ENCODE measurements at places on chromosomes 6 and 20.

DNA sequence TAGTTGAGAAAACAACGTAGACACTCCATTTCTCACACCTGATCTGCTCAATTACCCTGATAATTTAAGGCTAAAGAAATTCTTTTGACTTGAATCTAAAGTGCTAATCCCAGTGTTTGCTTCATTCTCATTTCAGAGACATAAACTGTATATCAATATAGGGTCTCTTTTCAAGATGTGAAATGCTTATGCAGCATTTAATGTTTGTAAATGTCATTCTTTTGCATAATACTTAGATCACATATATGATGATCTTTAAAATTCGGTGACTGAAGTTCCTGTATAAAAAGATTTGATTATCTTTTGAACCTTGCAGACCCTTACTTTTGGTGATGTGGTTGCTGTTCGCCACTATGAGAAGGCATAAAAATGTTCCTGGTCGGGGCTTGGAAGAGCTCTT, 3.9 kb downstream of the FABP7 start:
- no peak for DNase-seq

- no peak for DNase-seq
Measured at GRCh38 chr6:89574910-89575561, 63.5 kb downstream of the LYRM2 start.

GRCh38 chr6:3566812-3567211, 110.0 kb upstream of the SLC22A23 start:
- DNase-seq: peak; percentile 20

DNA sequence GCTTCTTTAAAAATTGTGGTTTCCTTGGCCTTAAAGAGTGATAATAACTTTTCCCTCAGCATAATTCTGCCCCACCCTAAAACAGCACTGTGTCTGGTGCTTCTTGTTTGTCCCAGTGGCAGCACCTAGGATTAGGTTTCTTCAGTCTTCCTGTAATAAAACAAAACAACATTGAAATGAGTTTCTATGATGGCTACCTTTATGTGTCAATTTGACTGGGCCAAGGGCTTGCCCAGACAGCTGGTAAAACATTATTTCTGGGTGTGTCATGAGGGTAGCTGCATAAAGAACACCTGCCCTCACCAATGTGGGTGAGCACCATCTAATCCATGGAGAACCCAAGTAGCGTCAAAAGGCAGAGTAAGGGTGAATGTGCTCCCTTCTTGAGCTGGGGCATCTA, 117.8 kb downstream of the QRSL1 start:
- no peak for DNase-seq

- DNase-seq: peak; percentile 39
Measured at GRCh38 chr6:152948150-152948768, 34.6 kb downstream of the FBXO5 start.

DNA sequence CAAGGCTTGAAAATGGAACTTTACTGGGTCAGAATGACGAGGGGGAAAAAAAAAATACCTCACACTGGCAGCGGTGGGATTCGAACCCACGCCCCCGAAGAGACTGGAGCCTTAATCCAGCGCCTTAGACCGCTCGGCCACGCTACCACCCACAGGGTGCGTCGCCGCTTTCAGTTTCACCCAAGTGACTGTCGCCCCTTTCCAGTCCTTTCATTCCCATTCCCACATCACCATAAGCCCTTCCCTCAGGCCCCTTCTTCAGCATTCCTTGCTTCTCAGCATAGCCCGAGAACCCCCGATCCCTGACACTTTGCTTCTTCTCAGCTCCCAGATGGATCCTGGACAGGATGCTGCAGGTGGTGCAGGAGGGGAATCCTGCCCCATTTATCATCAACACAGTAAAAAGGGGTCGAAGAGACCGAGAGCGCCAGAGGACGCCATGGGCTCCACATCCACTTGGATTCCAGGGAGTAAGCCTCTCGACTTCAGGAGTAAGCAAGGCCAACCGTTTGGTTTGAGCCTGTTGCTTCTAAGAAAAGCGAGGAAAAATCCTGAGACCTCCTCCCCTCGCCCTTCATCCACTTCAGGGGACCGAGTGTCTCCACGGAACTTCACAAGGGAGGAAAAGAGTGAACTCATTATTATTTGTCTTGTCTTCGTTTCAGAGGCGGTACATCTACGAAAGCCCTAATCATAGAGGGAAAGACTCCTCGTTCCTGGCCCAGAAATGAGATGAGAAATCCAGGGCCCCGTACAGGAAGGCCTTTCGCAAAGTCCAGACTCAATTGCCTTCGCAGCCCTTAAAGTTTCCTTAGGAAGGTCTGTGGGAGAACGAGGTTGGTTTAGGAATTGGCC, 20.0 kb upstream of the TRIM27 start:
- DNase-seq: peak; percentile 76

DNA sequence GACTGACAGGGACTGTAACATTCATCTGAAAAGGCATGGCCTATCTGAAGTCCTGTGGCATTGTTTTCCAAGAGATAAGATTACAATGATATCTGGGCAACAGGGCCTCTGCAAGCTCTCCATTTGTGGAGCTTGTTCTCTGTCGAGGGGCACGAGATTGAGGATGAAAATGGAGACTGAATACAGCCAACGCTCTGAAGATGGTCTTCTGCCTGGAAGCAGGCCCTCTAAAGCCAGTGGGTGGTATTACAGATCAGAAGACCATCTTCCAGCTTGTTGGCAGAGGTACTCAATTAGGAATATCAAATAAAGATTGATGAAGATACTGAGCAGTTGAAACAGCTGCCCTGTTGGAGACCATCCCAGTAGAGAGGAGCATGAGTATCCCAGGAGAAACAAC, 288.2 kb downstream of the CENPW start:
- no peak for DNase-seq

GRCh38 chr20:47929368-47930115, 144.3 kb upstream of the SULF2 start:
- peak; percentile 90 for DNase-seq

DNA sequence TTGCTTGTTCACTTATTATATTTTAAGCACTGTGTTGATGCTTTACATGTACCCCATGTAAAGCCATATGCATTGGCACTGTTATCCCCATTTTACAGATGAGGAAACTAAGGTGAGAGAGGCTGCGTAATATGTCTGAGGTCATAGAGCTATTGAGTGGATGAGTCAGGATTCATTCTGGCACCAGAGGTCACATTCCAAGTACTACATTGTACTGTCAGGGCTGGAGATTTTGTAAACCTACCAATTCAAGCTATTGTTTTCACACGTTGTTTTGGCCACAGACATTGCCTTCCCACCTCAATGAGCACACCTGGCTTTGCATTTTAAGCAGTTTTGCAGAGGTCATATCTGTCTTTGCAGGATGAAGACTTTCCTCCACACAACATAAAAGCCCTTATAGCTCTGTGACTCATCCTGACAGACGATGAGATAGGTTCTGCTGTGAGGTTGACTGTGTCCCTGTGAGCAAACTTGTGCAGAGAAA, 33.2 kb downstream of the ANKS1A start:
- DNase-seq: peak; percentile 49

DNA sequence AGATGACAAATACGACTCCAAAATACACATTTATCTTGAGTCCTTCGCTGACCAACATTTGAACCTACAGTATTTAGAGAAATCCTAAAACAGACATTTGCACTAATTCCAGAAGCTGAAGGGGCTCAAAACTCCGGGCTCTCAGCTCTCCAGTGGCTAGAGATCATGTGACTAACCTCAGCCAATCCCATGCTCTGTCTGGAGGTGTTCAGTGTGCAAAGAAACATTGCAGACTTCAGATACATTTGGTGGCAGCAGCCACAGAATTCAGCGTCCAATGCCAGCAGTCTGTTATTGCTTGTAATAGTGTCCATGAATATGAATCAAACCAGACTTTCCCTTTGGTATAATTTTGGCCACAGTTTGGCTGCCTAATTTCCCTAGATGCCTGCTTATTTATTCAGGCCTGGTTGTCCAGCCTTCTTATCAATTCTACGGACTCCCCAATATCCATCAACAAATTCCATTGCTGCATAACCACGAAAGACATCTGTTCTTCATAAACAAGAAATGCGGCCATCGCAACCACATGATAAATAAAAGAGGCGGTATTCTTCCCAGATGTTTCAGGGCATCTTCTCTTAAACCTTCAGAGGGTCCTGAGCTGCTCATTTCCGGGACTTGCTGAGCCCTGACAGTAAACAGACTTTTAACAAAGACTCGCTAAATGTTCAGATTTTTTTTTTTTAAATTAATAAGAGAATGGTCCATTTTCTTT, 14.5 kb upstream of the CYP24A1 start:
- DNase-seq: peak; percentile 58

GRCh38 chr6:80179695-80180094, 73.2 kb downstream of the BCKDHB start:
- no peak for DNase-seq

GRCh38 chr6:39280247-39280731, 33.9 kb downstream of the KCNK17 start:
- no peak for DNase-seq

GRCh38 chr20:57781901-57782300, 72.1 kb upstream of the PMEPA1 start:
- no peak for DNase-seq

- peak; percentile 33 for DNase-seq
Measured at GRCh38 chr6:1797801-1798200, 188.1 kb downstream of the FOXC1 start.

DNA sequence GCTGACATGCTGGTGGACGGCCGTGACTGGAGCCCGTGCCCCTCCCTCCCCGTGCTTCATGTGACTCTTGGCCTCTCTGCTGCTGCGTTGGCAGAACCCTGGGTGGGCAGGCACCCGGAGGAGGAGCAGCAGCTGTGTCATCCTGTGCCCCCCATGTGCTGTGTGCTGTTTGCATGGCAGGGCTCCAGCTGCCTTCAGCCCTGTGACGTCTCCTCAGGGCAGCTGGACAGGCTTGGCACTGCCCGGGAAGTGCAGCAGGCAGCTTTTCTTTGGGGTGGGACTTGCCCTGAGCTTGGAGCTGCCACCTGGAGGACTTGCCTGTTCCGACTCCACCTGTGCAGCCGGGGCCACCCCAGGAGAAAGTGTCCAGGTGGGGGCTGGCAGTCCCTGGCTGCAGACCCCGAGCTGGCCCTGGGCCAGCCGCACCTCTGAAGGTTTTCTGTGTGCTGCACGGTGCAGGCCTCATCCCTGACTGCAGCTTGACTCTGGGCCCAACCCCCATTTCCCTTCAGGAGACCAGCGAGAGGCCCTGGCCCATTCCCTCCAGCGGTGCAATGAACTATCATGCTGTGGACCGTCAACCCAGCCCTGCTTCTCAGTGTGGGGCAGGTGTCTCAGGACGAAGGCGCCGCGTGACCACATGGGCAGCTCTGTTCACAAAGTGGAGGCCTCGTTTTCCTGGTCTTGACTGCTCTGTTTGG, 8.1 kb downstream of the NPBWR2 start:
- DNase-seq: no peak

- peak; percentile 41 for DNase-seq
Measured at GRCh38 chr6:168916576-168917211, 337.0 kb downstream of the THBS2 start.

DNA sequence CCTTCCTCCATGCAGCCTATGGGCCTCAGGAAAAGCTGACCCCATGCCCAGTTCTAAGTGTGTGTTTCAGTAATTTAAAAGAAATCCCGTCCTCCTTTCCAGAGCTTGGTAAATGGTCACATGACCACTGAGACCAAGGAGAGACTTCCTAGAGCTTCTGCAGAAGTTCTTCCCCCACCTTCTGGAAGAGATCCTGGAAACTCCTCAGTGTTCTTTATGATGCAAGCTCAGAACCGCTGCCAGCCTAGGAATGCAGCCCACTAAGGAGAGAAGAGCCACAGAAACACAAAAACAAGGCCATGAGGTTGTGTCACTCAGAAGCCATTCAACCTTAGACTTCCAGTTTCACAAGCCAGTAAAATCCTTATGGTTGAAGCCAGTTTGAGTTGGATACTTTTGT, 348.4 kb downstream of the TPBG start:
- peak; percentile 60 for DNase-seq

DNA sequence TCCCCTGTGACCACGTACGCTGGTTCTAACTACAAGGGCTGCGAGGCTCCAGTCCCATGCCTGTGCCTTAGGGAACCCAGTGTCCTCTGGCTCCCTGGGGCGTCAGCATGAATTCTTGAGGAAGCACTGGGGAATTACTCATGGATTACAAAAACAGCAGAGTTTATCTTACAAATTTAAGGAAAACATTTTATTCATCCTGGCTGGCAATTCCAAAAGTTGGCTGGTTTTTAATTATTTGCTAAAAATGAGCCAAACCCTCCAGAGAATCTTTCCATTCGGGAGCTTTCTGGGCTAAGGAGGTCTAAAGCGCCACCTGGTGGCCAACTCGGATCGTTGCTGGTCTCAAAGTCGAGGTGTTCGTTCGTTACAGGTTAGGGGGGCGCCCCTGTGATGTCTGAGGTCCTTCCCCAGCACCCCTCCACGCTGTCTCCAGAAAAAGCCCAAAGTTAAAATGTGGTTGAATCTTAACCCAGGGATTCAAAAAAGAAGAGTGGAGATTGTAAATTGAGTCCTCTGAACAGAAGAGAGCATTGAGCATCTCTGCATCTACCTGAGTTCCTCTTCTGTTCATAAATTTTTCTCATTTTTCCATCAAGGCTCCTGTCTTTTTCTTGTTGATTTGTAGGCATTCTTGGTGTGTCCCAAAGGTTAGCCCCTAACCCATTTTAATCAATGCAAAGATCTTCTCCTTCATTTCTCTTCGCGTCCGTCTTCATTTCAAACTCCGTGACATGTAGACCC, 99.4 kb downstream of the BFSP1 start:
- DNase-seq: peak; percentile 60

- no peak for DNase-seq
Measured at GRCh38 chr6:116533233-116533957, 12.1 kb downstream of the TRAPPC3L start.

GRCh38 chr6:41561416-41561815, 15.2 kb downstream of the FOXP4 start:
- no peak for DNase-seq

DNA sequence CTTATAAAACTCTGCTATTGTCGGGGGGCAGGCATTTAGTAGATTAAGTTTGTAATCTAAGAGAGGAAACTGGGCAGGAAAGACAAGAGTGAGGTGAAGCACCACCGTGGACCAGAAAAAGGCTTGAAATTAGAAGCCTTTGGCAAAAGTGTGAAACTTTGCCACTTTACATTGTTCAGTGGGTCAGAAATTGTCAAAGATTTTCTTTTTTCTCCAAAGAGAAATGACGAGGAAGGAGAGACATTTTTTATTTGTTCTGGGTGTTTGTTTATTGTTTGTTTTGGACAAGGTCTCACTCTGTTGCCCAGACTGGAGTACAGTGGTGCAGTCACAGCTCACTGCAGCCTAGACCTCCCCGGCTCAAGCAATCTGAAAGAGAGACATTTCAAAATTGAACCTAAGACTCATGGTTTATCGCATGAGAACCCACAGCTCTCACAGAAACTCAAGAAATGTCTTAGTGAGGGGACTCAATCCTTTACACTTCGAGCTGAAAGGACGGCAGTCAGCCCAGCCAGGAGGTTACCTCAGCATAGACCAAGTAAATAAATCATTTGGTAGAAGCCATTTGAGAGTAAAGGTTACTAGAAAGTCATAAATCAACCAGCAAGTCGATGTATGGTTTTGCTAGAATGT, 262.8 kb upstream of the TAB2 start:
- DNase-seq: peak; percentile 52
